ENCODE measurements at places on chromosomes 12 and 14.

GRCh38 chr12:96811083-96811482, 96.0 kb upstream of the NEDD1 start:
- no peak overlapping the region for H3K27ac ChIP-seq
- no peaks in the 10 kb centered on the region for H3K36me3 ChIP-seq
- DNase-seq, result no peak
- peaks cover 7% of the 10 kb centered on the region for H3K4me1 ChIP-seq
- H3K27me3 ChIP-seq, result no peaks in the 10 kb centered on the region

- H3K27me3 ChIP-seq, result no peaks in the 10 kb centered on the region
- H3K27ac ChIP-seq, result no peak overlapping the region
- peak; percentile 17 for DNase-seq
- H3K4me3 ChIP-seq, result no peak overlapping the region
Observed at GRCh38 chr12:51932218-51933076, 19.1 kb upstream of the ACVR1B start.

DNA sequence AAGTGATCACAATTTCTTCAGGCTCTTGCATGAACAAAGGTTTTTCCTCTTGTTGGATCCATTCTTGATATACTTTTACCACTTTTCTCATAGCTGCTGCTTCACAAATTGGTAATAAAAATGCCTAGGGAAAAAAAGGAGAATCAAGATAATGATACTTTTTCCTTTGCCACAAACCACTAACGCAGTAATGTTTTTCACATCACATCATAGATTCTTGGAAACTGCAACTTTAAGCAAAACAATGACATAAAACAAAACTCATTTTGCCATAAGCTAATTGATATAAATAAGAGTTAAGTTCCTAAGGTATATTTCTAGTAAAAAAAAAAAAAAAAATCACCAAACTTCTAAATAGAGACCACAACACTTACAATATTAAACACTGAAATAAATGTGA, 66.7 kb downstream of the RALGAPA1 start:
- H3K36me3 ChIP-seq, result peaks cover 12% of the 10 kb centered on the region
- no peaks in the 10 kb centered on the region for H3K4me1 ChIP-seq
- no peak for DNase-seq
- H3K27ac ChIP-seq, result no peak overlapping the region
- H3K27me3 ChIP-seq, result no peaks in the 10 kb centered on the region
- H3K4me3 ChIP-seq, result no peak overlapping the region

GRCh38 chr12:52629281-52630007, 11.1 kb upstream of the KRT73 start:
- no peaks in the 10 kb centered on the region for H3K36me3 ChIP-seq
- peaks cover 37% of the 10 kb centered on the region for H3K27me3 ChIP-seq
- peak; percentile 26 for DNase-seq
- no peaks in the 10 kb centered on the region for H3K4me1 ChIP-seq

- H3K27ac ChIP-seq, result no peak overlapping the region
- no peaks in the 10 kb centered on the region for H3K4me1 ChIP-seq
- H3K4me3 ChIP-seq, result no peak overlapping the region
- no peaks in the 10 kb centered on the region for H3K36me3 ChIP-seq
- no peak for DNase-seq
Observed at GRCh38 chr12:52378091-52378490, 7.4 kb downstream of the KRT84 start.

DNA sequence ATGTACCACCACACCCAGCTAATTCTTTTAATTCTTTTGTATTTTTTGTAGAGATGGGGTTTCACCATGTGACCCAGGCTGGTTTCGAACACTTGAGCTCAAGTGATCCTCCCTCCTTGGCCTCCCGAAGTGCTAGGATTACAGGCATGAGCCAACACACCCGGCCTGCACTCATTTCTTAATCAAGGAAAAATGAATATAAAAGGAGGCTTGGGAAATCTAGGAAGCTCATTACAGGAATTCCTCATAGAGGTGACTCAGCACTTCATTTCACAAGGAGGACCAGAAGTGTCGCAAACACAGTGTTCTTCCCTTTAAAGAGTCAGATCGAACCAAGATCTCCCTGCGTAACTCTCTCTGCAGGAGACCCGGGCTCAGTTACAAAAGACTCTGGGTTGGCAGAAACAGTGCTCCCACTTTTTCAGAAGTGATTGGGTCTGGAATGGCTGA, 30.3 kb downstream of the NFKBIA start:
- no peak overlapping the region for H3K4me3 ChIP-seq
- H3K27me3 ChIP-seq, result no peaks in the 10 kb centered on the region
- H3K27ac ChIP-seq, result no peak overlapping the region
- no peaks in the 10 kb centered on the region for H3K4me1 ChIP-seq
- no peak for DNase-seq

DNA sequence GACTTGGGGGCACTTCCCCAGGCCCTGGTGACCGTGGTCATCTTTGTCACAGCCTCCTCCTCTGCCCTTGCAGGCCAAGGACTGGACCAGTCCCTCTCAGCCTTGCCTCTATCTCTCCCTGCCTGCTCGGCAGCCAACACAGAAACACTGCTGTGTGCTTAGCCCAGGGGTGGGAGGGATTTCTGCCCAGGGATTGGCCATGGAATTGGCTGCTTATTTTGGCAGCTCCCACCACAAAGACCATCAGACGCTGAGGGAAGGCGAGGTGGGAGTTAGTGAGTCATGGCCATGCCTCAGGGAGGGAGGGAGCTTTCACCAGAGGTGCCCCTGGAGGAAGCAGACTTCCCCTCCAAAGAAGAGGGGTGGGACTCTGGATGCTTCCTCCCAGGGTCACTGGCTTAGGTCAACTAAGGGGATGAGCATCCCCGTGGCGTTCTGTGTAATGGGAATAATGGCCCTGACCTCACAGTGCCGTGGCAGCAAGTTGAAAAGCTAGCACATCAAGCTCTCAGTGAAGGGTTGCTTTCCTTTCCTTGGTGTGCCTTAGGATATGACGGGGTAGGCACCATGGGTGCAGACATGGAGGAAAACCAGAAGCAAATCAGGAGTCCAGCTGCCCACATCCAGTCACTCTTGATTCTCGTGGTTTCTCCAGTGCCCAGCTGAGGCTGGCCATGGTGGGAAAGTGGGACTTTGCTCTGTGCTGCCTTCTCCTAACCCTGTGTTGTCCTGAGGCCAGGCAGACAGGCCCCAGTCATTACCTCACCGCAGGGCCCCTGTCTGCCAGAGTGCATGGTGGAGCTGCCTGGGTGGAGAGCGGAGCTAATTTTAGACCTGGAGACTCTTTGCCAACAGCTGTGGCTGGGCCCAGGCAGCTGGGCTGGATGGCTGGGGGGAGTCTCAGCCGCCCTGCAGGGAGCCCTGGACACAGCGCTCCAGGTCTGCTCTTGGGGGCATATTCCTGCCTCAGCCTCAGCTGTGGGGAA, 21.4 kb downstream of the B4GALNT3 start:
- H3K27ac ChIP-seq, result no peak overlapping the region
- DNase-seq, result peak; percentile 54
- H3K27me3 ChIP-seq, result no peaks in the 10 kb centered on the region
- no peaks in the 10 kb centered on the region for H3K4me1 ChIP-seq

- H3K27me3 ChIP-seq, result no peaks in the 10 kb centered on the region
- H3K36me3 ChIP-seq, result no peaks in the 10 kb centered on the region
- no peak overlapping the region for H3K4me3 ChIP-seq
Observed at GRCh38 chr12:4386801-4387200, 7.3 kb upstream of the FGF23 start.

GRCh38 chr14:98958048-98958631, 313.9 kb downstream of the BCL11B start:
- H3K4me3 ChIP-seq, result no peak overlapping the region
- DNase-seq, result peak; percentile 17
- no peaks in the 10 kb centered on the region for H3K4me1 ChIP-seq
- H3K27ac ChIP-seq, result no peak overlapping the region
- no peaks in the 10 kb centered on the region for H3K36me3 ChIP-seq

DNA sequence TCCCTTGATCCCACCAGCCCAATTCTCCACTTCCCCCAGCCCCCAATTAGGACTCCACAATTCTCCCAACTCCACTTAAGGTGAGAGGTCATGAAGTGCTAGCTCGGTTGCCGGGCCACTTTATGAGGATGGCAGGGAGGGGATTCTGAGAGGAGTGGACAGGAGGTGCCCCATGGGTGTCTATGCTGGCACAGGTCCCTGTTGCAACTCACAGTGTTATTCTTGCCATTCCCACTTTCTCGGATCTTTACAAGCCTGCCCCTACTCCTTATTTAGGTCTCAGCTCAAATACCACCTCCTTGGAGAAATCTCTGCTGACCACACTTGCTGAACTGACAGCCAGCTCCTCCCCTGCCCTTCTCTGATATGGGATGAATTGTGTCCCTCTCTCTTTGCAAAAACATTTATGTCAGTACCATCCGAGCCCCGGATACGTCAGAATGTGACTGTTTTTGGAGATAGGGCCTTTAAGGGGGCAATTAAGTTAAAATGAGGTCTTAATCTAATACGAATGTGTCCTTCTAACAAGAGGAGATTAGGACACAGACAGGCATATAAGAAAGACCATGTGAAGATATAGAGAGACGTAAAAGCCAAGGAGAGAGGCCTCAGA, 4.2 kb upstream of the LGALS3 start:
- H3K27me3 ChIP-seq, result peaks cover 43% of the 10 kb centered on the region
- DNase-seq, result no peak
- no peak overlapping the region for H3K4me3 ChIP-seq
- H3K4me1 ChIP-seq, result peaks cover 5% of the 10 kb centered on the region

GRCh38 chr14:69441948-69442347, 42.6 kb upstream of the PLEKHD1 start:
- peaks cover 18% of the 10 kb centered on the region for H3K36me3 ChIP-seq
- no peaks in the 10 kb centered on the region for H3K27me3 ChIP-seq
- no peak for DNase-seq
- no peak overlapping the region for H3K4me3 ChIP-seq

DNA sequence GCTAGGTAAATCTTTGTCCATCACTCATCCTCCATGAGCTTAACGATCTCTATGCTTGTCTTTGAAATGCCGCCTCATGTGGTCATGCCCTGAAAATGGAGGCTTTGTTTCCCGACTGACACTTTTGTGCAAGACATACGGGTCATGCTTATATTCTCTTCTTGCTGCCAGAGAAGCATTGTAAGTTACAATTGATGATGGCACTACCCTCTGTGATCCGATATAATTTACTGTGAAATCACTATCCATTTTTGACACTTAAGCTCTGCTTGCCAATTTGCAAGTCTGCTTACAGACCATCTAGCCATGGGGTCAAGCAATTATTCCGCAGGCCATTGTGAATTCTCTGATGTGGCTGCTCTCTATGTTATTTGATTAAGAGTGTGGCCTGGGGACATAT, 650.0 kb downstream of the FLRT2 start:
- no peaks in the 10 kb centered on the region for H3K4me1 ChIP-seq
- H3K27ac ChIP-seq, result peak overlapping the region; percentile 16
- DNase-seq, result no peak
- no peaks in the 10 kb centered on the region for H3K36me3 ChIP-seq

DNA sequence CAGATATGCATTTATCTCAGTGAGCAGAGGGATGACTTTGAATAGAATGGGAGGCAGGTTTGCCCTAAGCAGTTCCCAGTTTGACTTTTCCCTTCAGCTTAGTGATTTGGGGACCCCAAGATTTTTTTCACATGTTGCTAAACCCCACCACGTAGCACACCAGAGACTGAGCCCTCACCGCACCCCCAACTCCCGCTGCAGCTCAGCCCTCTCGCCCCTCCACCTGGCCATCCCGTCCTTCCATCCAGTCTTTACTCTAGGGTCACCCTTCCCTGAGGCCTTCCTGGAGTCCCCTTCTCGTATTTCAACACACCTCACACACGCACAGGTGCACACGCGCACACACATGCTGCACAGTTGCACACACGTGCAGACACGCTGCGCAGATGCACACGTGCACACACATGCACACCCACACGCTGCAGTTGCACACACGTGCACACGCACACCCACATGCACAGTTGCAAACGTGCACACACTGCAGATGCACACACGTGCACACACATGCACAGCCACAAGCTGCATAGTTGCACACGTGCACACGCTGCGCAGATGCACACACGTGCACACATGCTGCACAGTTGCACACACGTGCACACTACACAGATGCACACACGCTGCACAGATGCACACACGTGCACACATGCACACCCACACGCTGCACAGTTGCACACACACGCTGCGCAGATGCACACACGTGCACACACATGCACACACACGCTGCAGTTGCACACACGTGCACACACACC, 30.0 kb downstream of the HSP90AA1 start:
- no peak overlapping the region for H3K27ac ChIP-seq
- peaks cover 5% of the 10 kb centered on the region for H3K4me1 ChIP-seq
- H3K4me3 ChIP-seq, result peak overlapping the region; percentile 14
- no peak for DNase-seq
- no peaks in the 10 kb centered on the region for H3K27me3 ChIP-seq
- H3K36me3 ChIP-seq, result peaks cover 11% of the 10 kb centered on the region

- peak overlapping the region; percentile 67 for H3K27ac ChIP-seq
- H3K36me3 ChIP-seq, result no peaks in the 10 kb centered on the region
- no peak for DNase-seq
- H3K4me3 ChIP-seq, result no peak overlapping the region
Observed at GRCh38 chr12:98058838-98059237, 456.6 kb upstream of the TMPO start.

- peak overlapping the region; percentile 57 for H3K4me3 ChIP-seq
- peaks cover 4% of the 10 kb centered on the region for H3K4me1 ChIP-seq
- H3K27me3 ChIP-seq, result no peaks in the 10 kb centered on the region
Observed at GRCh38 chr12:31964280-31964679, 5.1 kb downstream of the RESF1 start.

DNA sequence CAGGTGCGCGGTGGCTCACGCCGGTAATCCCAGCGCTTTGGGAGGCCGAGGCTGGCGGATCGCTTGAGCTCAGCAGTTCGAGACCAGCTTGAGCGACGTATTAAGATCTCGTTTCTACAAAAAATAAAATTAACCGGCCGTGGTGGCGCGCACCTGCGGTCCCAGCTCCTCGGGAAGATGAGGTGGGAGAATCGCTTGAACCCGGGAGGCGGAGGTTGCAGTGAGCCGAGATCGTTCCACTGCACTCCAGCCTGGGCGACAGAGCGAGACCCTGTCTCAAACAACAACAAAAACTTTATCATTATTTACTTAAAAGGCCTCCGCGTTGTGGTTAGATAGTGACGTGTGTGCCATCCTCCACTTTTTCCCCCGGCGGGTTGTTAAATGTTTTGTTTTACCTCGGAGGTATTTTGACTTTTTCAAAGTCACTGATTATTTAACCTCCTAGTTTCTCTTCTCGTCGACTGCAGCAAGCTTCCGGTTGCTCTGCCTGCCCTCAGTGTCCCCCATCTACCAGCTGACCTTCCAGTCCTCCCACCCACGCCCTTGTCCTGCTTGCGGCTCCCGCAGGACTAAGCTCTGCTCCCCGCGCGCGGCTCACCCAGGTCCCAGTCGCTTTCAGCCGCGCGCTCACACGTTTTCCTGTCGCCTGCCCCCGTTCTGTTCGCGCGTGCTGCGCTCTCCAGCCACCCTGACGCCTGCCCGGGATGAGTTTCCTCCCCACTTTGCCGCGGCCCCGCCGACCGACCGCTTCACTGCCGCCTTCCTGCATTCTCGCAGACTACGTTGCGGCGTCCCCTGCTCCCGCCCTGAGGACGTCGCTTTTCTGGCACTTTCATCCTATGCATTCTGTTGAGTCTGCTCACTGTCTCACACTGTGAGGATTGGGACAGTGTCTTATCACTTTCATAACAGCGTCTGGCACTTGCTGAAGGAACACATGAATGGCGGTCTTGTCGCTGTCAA, 1.2 kb upstream of the SCAF11 start:
- peak overlapping the region; percentile 89 for H3K27ac ChIP-seq
- H3K27me3 ChIP-seq, result no peaks in the 10 kb centered on the region
- DNase-seq, result peak; percentile 91
- H3K4me3 ChIP-seq, result peak overlapping the region; percentile 77
- H3K4me1 ChIP-seq, result peaks cover 4% of the 10 kb centered on the region
- peaks cover 2% of the 10 kb centered on the region for H3K36me3 ChIP-seq

- peaks cover 29% of the 10 kb centered on the region for H3K36me3 ChIP-seq
- H3K27me3 ChIP-seq, result no peaks in the 10 kb centered on the region
- H3K27ac ChIP-seq, result peak overlapping the region; percentile 97
- DNase-seq, result no peak
- no peaks in the 10 kb centered on the region for H3K4me1 ChIP-seq
Observed at GRCh38 chr14:34872822-34873588, 2.2 kb downstream of the BAZ1A start.
